ENCODE measurements at places on chromosomes 2 and 18.
A peak's percentile ranks its signal among the peaks of the same experiment; 100 is the strongest.

DNA sequence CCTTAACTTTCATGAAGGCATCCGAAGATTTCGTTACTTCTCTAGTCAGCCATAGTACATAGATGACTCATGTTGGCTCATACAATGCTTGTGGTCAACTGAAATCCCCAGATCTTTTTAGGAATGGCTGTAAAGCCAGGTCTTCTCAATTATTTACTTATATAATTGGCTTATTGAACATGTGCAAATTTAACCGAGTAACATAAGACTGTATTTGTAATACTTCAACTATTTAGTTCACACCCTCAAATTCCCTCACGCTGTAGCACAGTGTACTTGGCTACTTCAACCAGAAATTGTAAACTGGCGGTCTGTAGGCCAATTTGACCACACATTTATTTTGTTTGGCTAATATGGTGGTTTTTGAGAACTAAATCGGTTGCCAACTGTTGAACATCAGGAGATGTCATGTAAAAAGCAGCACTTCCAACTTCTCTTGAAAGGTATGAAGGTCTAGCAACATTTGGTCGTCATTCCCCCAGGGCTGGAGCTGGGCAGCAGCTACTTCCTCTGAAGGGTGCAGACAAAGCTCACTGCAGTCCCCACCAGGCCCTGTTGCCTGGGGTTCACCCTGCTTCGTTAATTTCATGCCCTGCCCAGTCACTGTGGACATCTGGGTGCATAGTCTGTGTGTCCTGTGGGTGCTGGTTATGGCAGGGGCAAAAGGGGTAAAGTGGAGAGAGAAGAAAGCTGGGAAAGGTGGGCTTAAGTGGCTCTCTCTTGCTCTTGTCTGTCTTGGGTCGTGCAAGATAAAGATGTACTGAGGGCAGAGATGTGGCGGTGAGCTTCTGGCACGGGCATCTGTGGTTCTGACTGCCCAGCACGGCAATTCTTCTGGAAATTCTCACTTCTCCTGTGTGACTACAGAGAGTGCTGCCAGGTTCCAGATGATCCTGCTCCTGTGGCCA is 3.2 kb upstream of the SH3RF3 start:
- DNase-seq: peak; percentile 97

- no peak for DNase-seq
These were observed 94.4 kb downstream of the RHOB start for GRCh38 chr2:20541294-20541640.

GRCh38 chr2:202780514-202781021 is 91.0 kb downstream of the ICA1L start:
- peak; percentile 80 for DNase-seq

DNA sequence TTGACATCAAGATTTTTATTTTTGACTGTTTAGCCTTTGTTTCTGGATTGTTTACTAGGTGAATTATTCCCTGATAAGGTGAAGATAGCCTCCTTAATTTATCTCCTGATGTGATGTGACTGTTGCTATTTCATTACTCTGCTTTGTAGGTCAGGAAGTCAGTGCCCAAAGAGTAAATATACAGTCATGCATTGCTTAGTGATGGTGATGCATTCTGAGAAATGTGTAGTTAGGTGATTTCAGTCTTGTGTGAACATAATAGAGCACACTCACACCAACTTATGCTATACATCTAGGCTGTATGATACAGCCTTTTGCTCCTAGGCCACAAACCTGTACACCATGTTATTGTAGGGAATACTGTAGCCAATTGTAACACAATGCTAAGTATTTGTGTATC is 102.4 kb upstream of the THUMPD2 start:
- peak; percentile 21 for DNase-seq

DNA sequence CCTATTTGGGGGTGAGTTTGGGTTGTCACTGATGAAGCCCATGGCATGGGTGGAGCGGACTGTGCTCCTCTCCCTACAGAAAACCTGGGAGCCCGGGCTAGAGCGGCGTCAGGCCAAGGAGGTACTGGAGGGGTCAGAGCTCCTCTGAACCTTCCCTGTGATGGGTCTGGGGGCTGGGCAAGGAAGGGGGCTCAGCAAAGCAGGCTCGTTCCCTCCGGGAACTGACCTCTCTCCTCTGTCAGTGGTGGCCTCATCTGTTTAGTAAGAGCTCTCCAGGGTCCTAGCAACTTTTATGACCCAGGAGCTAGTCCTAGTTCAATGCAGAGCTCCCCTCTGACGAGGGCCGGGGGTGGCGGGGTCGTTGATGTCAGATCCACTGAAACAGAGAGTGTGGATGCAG is 62.4 kb upstream of the OTOF start:
- no peak for DNase-seq

DNA sequence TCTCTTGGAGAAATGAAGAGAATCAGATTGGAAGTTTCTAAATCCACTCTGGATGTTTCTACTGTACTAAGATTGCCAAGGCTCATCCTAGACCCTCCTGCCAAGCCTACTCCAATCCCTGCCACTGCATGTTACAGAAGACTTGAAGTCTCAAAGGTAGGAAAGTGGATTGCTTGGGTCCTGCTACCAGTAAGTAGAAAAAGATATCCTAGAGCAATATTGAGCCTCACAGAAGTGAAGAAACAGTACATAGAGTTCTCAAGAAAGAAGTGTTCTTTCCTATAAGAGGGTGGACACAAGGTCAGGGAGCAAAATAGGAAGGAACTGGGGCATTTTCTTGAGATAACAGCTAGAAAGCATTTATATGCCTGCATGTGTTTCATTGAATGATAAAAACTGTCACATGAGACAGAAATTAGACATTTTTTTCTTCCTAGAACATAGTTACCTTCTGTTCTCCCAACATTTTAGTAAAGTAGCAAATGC is 232.9 kb downstream of the RBM43 start:
- peak; percentile 5 for DNase-seq

DNA sequence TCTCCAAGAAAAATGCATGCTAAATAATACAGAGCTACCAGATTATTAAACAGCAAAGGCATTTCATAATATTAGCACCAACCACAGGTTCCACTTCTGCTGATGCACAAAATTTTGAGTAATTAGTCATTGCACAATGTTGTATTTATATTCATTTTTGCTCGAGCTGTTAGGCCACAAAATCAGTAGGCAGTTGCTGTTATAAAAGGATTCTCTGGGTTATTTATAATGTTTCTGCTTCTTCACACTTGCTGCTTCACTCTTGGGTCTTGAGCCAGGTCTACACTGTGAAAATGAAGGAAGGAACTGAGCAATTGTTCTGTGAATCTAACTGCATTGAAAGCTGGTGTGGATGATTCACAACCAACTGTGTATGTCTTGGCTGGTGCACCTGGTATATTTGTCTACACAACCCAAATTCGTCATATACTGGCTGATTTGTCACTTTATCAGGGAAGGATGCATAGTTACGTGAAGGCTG is 38.3 kb downstream of the MRPL33 start:
- peak; percentile 95 for DNase-seq

GRCh38 chr2:128623776-128624761 is 305.4 kb upstream of the HS6ST1 start:
- DNase-seq: peak; percentile 92

DNA sequence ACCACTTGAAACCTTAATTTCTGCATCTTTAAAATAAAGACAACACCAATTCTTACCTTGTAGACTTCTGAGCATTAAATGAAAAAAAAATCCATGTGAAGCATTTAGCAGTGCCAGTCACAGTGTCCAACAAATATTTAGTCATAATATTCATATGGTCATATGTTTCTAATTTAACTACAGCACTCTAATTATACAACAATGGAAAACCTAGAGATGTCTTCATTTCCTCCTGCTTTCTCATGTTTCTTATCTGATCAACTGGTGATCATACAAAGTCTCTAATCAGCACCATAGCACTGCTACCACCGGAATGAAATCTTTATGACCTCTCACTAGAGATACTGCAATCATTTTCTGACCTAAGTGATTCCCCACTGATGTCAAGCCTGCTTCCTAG is 10.2 kb upstream of the SCN3A start:
- no peak for DNase-seq

GRCh38 chr18:65017372-65017760 is 733.4 kb upstream of the CDH7 start:
- DNase-seq: no peak

GRCh38 chr18:40911582-40912254 is 1043.3 kb upstream of the PIK3C3 start:
- peak; percentile 74 for DNase-seq

GRCh38 chr2:187594801-187595200 is 40.6 kb upstream of the TFPI start:
- DNase-seq: no peak

DNA sequence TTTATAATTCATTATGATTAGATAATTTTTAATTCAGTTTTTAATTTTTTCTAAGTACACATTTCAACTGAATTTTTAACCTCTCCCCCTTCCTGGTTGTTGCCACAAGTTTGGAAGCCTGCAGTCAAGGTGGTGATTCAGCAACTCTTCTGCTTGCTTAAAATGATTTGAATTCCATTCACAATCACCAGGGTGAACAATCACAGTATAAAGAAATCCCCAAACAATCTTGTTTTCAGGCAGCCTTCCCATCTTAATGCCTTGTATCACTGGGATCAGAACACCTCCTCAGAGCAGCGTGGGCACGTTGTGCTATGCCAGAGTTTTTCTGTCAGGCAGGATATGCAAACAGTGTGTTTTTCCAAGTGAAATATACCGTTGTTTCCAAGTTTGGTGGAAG is 46.7 kb upstream of the BARD1 start:
- DNase-seq: peak; percentile 6

DNA sequence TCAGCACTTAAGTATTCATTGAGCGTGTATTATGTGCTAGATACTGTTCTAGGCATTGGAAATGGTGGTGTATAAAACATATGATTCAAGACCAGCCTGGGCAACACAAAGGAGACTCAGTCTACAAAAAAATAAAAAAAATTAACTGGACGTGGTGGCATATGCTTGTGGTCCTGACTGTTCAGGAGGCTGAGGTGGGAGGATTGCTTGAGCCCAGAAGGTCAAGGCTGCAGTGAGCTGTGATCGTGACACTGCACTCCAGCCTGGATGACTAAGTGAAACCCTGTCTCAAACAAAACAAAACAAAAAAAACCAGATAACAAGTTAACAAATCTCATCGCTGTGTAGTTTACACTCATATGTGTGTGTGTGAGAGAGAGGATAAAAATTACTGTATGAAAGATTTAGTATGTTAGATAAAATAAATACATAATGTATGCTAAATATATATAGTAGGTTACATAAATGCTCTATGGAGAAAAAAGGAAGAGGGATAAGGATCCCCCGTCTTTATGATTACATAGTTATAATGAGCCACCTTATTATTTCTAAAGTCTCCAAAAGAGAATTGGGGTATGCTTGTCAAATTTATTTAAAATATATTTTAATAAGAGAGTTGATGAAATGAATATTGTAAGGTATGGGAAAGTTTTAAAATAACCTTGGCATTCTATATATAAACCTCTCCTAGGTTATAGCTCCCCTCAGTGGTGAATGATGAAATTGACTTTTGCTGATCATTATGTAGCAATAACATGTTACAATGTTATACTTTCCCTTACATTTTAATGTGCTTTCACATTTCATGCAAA is 69.2 kb downstream of the EHBP1 start:
- DNase-seq: peak; percentile 71

DNA sequence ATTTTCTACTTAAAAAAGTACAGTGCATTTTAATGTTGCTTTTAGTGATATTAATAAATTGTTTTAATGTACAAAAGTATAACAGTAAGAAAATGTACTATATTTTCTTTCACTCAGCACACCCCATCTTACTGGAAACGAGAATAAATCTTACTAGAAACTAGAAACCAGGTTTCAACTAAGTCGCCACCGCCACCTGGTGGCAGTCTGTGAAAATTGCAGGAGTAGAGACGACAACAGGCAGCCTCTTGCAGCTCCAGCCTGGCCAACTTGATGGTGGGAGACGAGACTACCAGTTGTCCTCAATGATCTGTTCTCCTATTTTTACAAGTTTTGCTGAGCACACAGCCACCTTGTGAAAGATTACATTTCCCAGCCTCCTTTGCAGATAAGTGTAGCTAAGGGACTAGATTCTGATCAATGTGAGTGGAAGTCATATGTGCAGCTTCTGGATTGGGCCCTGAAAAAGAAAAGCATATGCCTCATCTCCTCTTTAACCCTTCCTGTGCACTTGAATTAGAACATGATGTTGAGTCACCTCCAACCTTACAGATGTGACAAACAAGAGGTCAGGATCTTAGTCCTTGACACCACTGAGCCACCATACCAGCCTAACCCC is 8.7 kb downstream of the OTOF start:
- peak; percentile 78 for DNase-seq

GRCh38 chr2:11140492-11140891 is 14.8 kb upstream of the SLC66A3 start:
- DNase-seq: peak; percentile 82

DNA sequence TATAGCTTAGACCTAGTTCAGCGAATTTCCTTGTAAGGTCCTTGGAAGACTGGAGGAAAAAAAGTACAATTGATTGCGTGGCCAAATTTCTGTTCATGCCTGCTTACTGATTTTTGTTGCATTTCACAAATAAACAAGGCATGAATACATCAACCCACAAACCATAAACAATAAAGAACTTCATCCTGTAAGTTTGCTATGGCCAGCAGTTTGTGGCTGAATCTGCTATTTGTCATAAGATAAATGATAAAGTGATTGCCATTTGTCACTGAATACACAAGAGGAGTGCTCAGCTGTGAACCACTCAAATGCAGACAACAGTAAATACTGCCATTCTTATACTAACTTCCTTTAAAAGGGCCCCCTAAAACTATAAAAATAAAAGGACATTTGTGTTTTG is 259.5 kb downstream of the CCDC178 start:
- no peak for DNase-seq

- DNase-seq: no peak
These were observed 31.1 kb downstream of the FEZ2 start for GRCh38 chr2:36566887-36567286.

DNA sequence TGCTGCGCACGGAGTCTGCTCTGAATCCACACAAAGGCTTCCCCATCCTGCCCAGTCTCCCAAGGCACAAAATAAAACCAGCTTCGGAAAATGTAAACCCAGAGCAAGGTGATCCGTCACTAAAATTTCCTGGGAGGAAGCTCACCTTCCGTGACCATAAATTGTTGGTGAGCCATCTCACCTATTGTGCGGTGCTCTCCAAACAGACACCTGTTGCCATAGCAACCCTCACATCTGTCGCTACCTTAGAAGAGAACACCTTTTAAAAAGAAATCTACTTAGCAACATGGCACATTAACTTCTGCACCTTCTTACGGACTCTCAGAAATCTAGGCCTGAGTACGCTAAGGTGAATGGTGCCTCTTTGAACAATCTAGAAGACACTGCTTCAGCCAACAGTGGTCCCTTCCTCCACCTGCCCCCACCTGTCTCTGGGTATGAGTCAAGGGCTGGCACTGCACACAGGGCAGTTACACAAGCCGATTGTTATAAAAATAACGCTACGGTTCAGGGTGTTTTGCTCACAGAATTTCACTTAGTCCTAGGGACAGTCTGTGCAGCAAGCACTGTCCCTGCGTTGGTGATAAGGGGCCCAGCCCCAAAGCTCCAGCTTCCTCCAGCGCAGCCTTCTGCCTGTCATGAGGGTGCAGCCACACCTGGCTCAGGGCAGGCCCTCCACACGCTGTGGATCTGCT is 114.9 kb upstream of the ID2 start:
- DNase-seq: no peak

DNA sequence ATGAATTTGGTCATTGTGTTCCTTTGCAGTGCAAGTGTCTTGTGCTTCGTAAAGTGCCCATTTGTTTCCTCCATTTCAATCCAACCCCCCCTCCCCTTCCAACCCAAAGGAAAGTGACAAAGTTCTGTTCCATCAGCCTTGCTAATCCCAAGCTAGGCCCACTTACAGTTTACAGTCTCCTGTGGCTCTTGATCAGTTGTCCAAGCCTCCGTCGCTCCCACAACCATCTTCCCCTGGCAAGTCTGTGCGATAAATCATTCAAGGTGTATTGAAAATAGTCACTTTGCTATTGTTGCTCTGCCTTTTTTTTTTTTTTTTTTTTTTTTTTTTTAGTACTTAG is 6.5 kb downstream of the POU3F3 start:
- DNase-seq: no peak
